M059J (cell line): ENCODE measurements at places on chromosomes 13 and 19.

DNA sequence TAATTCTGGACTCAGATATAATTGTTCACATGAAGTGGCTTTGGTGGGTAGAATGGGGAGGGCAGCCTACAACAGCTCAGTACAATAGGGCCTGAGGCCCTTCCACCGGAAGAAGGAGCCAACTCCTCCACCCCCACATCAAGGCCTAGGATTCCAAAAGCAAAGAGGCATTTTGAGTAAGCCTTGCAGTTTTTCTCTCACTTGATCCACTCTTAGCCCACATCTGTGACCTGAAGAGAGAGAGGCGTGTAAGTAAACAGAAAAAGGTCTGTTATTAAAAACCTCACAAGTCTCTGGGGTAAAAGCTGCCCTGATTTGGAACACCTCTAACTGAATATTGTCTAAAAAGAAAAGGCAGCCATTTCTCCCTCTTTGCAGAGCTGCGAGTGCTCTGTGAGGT lies 214.1 kb upstream of the KL start:
- peak; percentile 3 for DNase-seq

GRCh38 chr13:38624822-38625221 lies 62.1 kb upstream of the FREM2 start:
- no peak for DNase-seq

- DNase-seq, result no peak
Observed at GRCh38 chr13:32431361-32431760, 3.4 kb upstream of the N4BP2L1 start.

DNA sequence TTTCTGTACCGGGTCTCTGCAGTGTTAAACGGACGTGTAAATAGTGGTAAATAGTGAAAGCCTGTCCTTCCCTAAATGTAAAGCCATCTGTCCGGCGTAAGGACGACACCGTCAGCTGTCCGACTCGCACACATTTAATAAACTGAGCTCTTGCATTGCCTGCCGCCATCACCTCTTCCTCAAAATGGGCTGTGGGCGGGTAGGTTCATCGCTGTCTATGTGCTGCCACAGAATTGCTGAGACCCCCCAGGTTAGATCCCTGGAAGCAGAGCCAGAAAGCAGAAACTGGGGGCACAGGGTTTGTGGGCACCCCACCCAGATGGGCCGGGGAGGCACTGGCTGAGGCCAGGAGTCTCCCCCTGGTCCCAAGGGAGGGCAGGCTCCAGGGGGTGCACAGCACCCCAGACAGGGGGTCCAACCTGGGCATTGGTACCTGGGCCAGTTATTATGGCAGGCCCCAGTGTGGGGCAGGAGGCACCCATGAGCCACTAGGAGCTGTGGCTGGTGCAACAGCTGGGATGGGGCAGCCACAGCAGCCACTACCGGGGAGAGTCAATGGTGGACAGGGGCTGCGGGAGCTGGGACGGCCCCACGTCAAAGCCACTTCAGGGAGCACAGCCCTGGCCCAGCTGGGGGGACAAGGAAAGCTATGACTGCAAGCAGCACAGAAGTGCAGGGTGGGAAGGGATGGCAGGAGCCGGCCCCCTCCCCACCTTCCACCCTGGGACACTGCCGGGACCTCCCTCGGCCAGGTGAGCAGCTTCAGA lies 5.7 kb downstream of the C19orf25 start:
- no peak for DNase-seq

DNA sequence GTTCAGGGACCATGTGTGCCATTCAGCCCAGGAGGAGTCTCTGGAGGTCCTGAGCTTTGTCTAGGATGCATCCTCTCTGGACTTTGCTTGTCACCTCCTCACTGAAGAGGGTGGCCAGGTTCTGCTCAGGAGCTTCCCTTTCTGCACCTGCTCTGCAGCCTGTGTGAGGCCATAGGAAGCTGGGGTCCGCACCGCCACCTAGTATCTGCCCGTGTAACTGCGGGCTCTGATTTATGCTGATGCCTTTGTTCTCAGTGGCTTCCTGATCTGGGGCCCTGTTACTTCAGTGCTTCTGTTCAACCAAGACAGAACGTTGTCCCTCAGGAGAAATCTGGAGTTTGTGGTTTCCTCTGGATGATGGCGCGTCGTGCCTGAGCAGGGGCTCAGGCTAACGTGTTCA lies 15.5 kb downstream of the ZNF610 start:
- DNase-seq, result no peak

DNA sequence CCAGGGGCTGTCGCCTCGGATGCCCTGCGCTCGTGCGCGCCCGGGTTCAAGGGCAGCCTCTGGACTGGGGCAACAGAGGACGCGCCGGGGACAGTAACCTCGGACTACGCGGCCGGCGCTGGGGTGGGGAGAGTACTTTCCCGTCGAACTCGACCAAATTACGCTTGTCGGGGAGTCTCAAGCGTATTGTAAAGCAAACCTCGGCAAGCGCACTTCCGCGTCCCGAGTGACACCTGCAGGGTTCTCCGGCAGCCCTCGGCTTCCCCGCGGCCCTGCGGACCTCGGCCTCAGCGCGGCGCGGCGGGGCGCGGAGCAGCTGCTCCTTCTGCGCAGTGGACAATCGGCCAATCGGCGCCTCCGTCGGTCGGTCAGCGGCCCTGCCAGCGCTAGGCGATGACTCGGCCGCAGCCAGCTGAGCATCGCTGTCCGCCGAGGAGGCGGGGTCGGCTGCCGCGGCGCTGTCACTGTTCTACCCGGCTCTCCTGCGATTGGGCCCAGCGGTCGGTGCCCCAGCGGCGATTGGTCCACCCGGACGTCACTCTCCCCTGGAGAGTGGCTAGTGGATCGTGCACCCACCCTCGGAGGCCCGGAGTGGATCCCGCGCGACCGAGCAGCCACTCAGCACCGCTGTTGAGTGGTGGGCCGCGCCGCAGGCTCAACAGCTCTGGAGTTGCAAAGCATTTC lies at the start of gene SLC46A3:
Gene SLC46A3 (minus strand): TSS at position 428 of the 684 bp plus-strand sequence. CDS start 972 bp downstream, outside the sequence.
- DNase-seq, result peak; percentile 95

GRCh38 chr13:72122661-72123255 lies 255.8 kb upstream of the DACH1 start:
- DNase-seq, result no peak

- peak; percentile 58 for DNase-seq
Observed at GRCh38 chr13:43908156-43909126, 28.7 kb downstream of the LACC1 start.

- no peak for DNase-seq
Observed at GRCh38 chr13:66675620-66676019, 554.5 kb downstream of the PCDH9 start.

DNA sequence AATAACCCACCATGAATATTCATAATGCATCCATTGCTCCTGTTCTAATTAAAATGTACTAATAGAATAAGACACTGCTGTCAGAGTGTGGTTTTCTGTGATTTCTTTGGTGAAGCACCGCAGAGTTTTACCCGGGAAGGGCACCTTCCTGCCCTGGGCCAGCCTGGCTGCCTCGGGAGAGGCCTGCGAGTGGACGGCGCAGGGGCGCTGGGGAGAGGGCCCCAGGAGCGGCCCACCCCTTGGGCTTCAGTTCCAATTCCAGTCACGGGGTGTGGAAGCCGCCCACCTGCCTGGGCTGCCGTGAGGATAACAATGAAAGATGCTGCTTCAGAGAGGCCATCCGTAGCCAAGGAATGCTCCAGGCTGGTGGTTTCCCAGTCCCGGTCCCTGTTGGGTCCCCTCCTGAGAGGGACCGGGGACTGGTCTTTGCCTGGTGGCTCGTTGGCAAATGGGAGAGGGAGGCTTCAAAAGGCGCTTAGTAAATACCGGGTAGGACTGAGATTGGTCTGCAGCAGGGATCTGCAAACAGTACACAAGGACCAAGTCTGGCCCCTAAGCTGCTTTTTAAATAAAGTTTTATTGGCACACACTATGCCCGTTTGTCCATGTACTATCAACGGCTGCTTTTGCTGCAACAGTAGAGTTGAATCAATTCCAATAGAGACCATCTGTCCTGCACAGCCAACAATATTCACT lies 18.0 kb downstream of the TCF3 start:
- DNase-seq, result no peak

DNA sequence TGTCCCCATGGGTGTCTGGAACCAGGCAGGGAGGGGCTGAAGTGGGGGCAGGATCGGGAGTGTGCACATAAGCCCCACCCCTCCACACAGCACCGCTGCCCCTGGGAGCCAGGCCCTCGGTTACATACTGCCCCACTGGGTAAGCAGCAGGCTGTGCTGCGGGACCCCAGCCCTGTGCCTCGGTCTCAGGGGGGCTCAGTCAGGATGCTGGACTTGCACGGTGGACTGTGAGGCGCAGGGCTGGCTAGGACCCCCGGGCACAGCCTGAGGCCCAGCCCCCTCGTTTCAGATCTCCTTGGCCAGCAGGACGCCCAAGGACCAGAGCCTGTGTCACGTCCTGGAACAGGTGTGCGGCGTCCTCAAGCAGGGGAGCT lies 16.3 kb downstream of the MPND start:
- no peak for DNase-seq

DNA sequence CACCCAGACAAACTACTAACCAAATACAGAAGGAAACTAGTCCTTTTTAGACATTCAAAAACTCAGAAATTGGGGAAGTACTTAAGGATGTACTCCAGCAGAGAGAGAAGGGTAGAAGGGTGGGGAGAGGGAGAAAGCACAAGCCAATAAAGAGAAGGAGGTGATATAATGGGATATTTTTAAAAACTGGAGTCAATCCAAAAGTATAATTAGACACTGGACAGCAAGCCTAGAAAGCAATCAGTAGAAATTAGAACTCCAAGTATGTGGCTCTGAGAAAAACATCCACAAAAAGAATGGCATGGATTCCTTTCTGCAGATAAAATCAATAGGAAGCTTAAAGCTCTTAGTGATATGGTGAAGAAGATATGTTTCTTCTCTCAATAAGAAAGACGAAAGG lies 55.8 kb downstream of the PEPD start:
- DNase-seq, result no peak

DNA sequence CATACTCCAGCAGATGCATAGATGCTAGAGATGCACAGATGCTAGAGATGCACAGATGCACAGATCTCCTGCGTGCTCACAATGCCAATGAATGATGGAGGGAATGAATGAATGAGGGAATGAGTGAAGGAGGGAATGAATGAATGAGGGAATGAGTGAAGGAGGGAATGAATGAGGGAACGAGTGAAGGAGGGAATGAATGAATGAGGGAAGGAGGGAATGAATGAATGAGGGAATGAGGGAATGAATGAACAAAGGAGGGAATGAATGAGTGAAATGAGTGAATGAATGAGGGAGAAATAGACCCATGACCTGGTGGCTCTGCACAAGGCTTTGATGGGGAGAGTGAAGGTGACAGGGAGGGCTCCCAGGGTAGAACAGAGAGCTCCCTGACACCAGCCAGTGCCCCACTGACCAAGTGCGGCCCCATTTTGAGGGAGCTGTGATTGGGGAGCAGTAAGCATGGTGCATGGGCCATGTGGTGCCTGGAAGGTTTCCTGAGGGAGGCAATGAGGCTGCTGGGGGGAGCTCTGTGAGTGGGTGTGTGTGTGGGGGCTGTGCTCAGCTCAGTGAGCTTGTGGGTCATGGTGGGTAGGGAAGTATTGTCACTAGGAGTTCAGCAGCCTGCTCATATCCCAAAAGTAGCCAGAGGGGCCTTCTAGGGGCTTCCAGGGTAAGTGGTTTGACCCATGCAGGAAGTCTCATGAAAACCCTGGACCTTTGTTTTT lies 12.7 kb downstream of the SLC27A1 start:
- DNase-seq, result no peak

- DNase-seq, result peak; percentile 34
Observed at GRCh38 chr13:102847272-102848234, 1.7 kb downstream of the ERCC5 start.

DNA sequence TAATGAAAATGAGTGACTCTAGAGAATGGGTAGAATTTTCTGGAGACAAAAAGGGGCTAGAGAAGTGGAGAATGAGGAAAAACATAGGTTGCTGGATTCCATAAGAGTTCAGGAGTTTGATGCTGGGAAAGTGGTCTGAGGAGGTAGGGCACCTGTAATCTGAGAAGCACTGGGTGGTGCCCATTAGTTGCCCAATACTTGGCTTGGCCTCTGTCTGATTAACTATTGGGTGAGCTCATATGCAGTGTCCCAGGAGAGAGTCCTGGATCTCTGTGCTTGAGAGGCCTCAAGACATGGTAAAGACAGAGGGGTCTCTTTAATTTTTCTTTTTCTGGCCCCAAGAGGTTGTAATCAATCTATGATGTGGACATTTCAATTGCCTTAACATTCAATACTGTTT lies 390.1 kb downstream of the TDRD3 start:
- no peak for DNase-seq

DNA sequence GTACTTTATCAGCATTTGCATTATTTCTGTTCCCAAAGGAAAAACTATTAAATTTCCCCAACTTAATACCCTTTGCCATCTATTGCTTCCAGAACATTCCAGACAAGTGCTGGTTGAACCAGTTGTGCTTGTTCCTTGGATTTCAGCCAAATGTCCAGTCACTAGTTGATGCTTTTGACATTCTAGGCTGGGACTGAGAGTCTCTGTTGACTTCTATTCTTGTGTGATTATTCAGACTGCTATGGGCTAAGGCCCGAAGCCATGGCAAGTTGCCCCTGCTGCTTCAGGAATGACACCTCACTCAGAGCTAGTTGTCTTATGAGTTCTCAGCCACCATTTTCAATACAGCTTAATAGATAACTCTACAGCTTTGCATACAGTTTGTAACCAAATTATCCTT lies 458.1 kb upstream of the ARGLU1 start:
- DNase-seq, result peak; percentile 3

DNA sequence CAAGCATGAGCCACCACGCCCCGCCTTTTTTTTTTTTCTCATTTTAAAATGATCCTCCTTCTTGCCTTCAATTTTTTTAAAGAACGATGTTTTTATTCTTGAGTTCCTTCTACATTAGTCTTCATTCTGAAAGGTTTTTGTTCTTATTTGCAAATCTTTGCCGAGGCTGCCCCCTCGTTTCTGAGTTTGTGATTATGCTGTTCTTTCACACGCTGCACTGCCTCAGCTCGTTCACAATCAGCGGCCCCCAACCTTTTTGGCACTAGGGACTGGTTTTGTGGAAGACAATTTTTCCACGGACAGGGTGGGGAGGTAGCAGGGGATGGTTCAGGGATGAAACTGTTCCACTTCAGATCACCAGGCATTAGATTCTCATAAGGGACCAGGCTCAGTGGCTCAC lies 26.6 kb downstream of the ZNF787 start:
- no peak for DNase-seq

DNA sequence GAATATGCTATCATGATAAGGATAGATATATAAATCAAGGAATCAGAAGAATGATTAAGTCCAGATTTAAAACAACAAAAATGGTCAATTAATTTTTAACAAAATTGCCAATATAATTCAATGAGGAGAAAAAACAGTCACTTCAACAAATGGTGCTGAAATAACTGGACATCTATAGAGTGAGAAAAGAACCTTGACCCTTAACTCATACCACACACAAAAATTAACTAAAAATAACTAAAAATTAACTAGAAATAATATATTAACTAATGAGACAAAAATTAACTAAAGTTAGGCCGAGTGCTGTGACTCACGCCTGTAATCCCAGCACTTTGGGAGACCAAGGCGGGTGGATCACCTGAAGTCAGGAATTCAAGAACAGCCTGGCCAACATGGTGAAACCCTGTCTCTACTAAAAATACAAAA lies 9.5 kb downstream of the LGALS7 start:
- DNase-seq, result no peak

- DNase-seq, result no peak
Observed at GRCh38 chr13:58343076-58343475, 711.5 kb downstream of the PCDH17 start.

- no peak for DNase-seq
Observed at GRCh38 chr13:33859691-33860303, 41.8 kb downstream of the RFC3 start.
